ENCODE measurements at places on chromosomes 6 and 20.

- peak; percentile 68 for ATAC-seq
These were observed 43.1 kb downstream of the POPDC3 start for GRCh38 chr6:105136431-105137350.

DNA sequence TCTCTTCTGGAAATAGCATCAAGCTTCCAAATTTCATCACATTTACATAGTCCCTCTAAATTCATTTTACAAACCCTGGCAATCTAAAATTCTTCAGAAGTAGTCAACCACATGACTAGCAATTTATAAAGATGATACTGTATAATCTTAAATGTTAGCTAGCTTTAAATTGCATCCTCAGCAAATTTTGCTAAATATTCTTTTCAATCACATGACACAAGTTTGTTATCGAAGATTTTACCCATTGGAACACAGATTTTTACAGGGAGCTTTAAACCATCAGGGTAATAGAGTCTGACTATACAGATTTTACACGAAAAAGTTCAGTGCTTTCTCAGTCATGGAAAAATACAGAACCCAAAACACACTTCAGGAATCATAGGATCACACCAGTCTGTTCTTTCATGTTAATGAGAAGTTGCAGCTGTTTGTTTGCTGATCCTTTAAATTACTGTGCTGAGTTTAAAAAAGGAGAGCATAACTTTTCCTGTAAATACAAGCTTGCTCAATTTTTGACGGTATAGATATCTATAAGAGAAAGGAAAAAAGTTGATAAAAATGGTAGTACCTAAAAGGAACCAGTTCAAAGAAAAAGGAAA, 445.8 kb upstream of the ADGRB3 start:
- no peak for ATAC-seq

DNA sequence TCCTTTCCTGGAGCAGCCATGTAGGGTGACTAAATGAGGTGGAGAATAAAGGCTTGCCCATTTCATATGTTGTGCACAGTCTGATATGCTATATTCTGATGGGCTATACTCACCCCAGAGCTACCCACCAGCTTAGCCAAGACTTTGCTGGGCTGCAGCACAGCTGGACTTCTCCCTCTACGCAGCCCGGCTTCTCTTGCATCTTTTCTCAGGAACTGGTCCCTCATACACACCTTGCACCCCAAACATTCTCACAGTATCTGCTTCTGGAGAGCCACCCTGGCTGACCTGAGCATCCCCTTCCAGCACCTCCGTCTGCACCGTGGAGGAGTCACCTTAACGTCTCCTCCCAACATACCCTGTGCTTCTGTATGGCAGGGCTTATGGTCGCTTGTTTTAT, 150.8 kb upstream of the PMEPA1 start:
- peak; percentile 27 for ATAC-seq

DNA sequence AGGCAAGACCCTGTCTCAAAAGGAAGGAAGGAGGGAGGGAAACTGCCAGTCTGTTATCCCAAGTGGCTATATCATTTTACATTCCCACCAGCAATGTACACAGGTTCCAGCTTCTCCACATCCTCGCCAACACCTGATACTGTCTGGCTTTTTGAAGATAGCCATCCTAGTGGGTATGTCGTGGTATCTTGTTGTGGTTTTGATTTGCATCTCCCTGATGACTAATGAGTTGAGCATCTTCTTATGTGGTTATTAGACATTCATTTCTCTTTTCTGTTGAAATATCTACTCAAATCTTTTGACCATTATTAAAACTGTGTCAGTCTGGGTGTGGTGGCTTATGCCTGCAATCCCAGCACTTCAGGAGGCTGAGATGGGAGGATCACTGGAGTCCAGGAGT, 47.9 kb upstream of the ARID1B start:
- ATAC-seq: peak; percentile 75

GRCh38 chr20:53839423-53840176, 230.8 kb downstream of the BCAS1 start:
- peak; percentile 93 for ATAC-seq

- ATAC-seq: no peak
These were observed 9.3 kb upstream of the TAAR2 start for GRCh38 chr6:132633362-132633761.

- ATAC-seq: no peak
These were observed 603.5 kb downstream of the KHDRBS2 start for GRCh38 chr6:61682562-61682961.

GRCh38 chr6:104320896-104321295, 538.8 kb downstream of the HACE1 start:
- no peak for ATAC-seq

DNA sequence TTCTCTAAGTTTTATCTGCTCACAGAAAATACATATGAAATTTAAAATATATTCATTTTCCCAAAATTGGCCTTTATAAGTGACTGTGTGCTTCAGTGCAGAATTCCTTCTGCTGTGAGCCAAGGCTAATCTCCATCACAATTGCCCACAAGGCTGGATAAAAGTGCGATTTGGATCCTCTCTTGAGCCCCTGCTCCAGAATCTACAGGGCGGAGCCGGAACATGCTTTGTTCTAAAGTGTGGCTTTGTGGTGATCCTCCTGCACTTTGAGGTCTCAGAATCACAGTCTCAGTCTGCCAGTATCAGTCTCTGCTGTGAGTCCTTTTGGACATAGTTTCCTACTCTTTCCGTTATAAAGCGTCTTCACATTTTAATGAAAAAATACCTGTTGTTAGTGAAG, 28.9 kb downstream of the SMOC2 start:
- ATAC-seq: no peak

DNA sequence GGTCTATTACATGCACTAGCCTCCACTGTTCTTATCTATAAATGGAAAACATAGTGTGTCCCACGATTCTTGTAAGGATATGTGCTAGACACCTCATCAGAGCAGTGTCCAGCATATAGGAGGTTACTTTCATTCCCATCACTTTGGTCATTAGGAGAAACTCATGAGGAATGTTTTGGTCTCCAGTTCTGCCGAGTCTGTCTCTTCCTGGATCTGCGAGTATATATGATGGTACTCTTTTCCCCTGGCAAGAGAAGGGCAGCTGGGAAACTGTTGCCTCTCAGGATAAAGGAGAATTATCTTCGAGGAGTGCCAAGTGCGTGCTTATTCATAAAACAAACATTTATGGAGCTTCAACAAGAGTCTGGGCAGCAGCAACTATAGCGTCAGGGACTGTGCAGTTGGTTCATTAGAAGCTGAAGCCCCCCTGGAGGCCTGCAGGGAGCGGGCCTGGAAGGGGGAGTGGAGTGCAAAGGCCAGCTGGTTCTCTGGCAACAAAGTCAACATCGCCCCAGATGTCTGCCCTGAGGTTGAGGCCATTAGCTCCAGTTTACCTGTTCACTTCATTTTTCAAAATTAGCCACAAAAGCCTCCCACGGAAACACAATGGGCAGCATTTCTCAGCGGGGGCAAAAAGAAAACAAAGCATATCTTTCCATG, 811.9 kb downstream of the MAFB start:
- no peak for ATAC-seq

DNA sequence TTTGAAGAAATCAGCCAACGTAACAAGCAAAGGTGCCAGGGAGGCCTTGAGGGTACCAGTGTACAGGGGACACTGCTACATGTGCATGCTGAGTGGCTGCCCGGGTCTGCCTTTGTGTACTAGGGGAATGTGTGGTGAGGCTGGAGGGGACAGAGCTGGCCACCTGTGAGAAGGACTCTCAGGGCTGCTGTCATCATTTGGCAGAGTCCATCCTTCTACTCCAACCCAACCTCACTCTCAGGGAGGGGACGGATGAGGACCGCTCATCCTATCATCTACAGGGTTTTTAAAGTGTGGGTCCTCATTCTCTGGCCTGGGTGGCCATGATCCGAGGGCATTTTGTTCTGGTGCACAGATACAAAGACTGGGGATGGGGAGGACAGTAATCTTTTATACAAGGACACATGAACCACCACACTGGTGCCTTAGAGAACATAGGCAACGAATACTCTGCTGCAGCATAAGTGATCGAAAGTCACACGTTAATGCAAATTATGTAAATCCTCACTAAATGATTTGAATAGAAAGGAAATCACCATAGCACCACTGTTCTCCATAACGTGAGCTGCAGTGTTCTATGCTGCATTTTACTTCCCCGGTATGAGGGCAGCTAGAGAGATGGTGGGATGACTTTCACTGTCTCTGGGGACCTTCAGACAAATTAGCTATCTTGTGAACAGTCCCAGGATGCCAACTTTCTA, 181.4 kb downstream of the GMPR start:
- peak; percentile 93 for ATAC-seq

- ATAC-seq: no peak
These were observed 162.5 kb downstream of the KHDC1L start for GRCh38 chr6:73062837-73063236.

DNA sequence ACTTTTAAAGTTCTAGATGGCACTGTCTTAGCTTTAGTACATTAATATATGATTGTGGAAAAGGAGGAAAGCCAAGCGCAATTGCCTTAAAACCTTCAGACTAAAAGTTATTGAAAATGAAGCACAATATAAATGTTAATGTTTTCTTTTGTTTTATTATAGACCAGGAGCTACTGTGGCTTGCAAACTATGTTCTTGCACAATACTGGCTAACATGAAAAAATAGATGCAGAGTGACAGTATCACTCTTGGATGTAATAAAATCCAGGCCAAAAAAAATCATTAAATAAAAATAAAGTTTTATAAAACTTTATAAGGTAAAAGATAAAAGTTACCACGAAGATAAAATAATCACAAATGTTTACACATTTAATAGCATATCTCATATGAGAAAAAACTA, 18.3 kb upstream of the PLN start:
- no peak for ATAC-seq

- no peak for ATAC-seq
These were observed 120.5 kb downstream of the SCML4 start for GRCh38 chr6:107703606-107704005.

DNA sequence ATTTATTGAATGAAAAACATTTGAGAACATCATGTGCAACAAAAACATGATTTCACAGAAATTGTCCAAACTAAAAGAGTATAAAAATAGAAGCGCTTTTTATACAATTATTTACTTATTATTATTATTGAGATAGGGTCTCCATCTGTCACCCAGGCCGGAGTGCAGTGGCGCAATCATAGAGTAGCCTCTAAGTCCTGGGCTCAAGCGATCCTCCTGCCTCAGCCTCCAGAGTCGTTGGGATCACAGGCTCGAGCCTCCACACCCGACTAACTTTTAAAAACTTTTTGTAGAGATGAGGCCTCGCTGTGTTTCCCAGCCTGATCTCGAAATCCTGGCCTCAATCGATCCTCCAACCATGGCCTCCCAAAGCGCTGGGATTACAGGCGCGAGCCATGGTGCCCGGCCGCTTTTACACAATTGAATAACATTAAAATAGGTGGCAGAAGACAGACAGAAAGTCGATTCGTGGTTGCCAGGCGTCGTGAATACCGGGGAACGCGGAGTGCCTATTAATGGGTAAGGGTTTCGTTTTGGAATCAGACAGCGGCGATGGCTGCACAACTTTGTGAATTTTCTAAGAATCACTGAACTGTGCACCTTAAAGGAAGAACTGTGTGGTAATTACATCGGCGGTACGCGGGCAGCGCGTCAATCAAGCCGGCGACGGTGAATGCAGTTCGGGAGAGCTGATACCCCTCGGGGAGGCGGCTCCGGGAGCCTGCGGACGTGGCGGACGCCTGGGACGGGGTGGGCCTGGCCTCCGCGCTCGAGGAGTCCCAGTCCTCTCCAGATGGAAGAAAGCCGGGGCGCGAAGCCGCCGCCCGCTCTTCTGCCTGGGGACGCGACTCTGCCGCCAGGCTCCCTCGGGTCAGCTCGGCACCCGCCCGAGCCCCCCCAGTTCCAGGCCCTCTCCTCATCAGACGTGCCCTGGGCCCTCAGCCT, 807 bp downstream of the TBC1D20 start:
- ATAC-seq: peak; percentile 69

GRCh38 chr6:82270881-82271635, 23.5 kb upstream of the IBTK start:
- ATAC-seq: no peak

DNA sequence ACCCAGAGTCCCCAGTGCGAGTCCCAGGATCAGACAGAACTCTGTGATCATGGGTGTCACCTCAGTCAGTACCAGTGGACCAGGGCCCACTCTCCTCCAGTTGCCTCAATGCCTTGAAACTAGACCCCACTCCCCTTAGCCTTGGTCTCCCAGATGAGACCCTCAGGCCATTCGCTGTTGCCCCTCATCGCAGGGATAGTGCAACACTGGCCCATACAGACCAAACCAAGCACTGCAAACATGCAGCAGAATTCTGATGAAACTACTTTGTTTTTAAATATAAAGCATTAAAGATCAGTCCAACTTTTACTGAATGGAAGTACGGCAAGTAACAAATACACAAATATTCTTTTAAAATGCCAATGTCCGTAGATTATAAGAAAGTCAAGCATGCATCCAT, 101.2 kb upstream of the NT5E start:
- no peak for ATAC-seq

Data from stimulated activated memory B cell treated with anti-CD40 and anti-IgM and Interleukin-4, amounts not matched to agents 10 μg/mL and 1 μg/mL and 100 μg/mL, for 72 hours (primary cell).